Lung (tissue), 17 donors: ENCODE measurements at places on chromosomes 1 and 21.

DNA sequence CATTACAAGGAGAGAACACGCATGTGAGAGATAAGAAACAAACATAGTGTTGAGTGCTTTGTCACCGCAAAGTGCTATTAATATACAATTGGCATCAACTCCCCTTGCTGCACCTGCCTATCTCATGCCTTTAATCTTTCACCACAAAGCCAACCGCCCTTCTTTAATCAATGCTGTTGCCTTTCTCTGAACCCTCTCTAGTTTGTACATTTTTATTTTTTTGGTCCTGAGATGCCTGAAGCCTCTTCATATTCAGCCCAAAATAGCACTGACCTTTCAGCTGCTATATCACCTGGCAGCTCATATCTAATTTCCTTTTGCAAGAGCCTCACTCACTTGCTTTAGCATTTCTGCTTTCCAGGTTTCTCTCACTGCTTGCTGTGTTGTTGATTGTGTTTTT, 504.7 kb downstream of the NUF2 start:
- DNase-seq: no peak

DNA sequence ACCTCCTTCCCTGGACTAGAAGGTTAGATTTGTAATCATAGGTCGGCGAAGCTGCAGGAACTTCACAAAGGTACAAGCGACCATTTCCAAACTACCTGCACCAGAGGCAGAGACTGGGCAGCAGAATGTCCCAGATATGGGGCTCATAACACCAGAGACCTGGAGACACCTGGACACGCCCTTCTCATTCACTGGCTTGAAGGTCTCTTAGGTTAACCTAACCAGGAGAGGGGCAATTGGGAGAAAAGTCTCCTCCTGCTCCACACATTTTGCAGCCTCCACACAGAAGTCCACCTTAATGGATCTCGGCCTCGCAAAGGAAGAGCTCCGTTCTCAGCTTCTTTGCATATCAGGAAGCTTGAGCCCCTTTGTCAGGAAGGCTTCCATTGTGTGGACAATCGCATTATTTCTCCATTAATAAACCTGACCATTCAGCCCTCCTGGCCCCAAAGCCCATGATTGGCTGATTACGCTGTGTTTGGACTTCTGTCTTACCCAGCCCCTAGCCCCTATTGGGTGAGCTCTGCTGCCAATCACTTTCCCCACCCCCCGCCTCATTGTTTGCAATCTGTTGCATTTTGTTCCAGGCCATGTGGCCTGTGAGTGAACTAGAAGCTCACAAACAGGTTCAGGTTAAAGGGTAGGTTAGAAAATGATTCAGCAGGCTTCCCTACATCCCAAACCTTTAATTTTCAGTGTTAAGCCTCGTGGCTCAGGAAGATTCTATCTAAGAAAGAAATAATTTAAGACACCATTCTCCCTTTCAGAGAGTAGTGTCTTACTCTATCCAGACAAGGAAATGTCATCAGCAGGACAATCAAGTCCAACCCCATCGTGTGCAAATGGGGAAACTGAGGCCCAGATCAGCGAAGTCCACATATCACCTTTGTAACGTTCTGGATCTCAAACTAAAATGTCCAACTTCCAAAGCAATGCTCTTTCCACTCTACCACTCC, 2.8 kb downstream of the MYCL start:
- peak; percentile 88 for DNase-seq

- DNase-seq: no peak
Observed at GRCh38 chr1:38030596-38031512, 15.7 kb downstream of the POU3F1 start.

GRCh38 chr1:217138799-217139466, 415.7 kb upstream of the ESRRG start:
- peak; percentile 13 for DNase-seq

- peak; percentile 56 for DNase-seq
Observed at GRCh38 chr1:209349363-209350308, 233.9 kb upstream of the CAMK1G start.

- peak; percentile 61 for DNase-seq
Observed at GRCh38 chr1:11784993-11785769, 20.6 kb downstream of the MTHFR start.

GRCh38 chr1:201739492-201740085, 89.4 kb upstream of the IPO9 start:
- peak; percentile 78 for DNase-seq

DNA sequence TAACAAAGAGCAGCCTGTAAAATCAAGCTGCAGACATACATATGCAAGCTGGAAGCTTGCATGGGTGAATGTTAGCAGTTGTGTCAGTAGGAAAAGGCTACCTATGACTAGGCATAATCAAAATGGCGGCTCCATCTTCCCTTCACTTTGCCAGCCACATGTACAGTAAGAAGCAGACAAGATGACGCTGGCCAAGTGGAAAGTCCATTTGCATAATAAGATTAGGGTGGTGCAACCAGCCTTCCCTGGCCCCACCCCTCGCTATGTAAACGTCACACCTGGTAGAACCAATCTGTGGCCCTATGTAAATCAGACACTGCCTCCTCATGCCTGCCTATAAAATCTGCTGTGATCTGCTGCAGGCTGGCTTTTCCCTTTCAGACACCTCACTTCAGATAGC, 171.9 kb upstream of the USP25 start:
- no peak for DNase-seq

GRCh38 chr1:15640667-15641066, 23.4 kb downstream of the DDI2 start:
- no peak for DNase-seq

- no peak for DNase-seq
Observed at GRCh38 chr1:157230500-157230899, 92.3 kb upstream of the ETV3 start.

DNA sequence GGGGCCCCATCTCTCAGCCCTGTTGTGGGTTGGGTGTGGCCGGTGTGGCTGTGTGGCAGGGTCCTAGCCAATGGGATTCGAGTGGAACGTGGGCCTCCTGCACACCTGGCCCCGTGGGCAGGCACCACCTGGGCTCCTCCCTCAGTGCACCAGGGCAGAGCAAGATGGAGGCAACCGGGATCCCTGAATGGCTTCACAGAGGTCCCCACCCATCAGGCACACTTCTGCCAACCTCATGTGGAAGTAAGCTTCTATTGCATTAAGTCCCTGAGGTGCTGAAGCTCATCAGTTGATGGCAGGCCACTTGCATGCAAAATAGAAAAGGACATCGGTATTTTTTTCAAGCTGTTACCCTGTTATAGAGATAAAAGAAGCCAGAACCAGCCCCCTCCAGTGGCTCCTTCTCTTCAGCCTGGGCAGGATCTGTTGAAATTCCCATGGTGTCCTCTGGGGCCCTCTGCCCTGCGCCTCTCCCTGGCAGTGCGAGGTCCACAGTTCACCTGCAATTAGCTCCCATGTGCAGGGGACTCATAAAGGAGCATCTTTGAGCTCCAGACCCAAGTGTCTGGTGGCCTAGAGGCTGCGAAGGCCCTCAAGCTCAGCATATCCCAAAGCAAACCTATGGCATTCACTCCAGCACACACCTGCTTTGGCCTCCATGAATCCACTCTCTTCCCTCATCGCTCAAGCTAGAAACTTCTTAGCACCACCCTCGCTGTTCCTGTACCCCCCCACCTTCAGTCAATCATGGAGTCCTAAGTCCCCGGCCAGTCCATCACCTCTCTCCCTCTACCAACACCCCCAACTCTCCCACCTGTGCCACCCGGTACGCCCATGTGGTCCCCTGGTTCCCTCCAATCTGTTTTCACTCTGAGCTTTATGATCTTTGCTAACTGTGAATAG, 2.1 kb upstream of the SLC45A1 start:
- DNase-seq: no peak

DNA sequence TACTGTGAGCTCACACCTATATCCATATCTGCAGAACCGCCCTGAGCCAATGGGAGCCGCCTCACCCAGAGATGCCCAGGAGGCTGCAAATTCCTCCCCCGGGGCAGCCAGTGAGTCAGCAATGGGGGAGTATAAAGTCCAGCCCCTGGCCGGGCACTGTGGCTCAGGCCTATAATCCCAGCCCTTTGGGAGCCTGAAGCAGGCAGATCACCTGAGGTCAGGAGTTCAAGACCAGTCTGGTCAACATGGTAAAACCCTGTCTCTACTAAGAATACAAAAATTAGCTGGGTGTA, 5.0 kb upstream of the CLCNKB start:
- DNase-seq: no peak

- no peak for DNase-seq
Observed at GRCh38 chr1:33971913-33972312, 108.0 kb downstream of the HMGB4 start.

DNA sequence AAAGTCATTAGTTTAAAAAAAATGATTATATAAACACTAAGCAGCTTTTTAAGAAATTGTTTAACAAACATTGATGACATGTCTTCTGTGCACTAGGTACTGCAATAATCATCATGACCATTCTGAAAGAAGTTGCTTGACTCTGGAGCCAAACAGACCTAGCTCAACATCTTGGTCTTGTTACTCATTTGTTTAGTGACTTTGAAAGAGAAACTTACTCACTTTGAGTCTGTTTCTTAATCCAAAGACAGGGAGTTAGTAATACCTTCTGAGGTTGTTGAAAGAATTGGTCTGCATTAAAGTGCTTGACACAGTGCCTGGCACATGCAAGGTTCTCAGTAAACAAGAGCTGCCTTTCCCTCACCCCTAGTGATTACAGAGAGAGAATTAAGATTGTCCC, 84.4 kb downstream of the SGIP1 start:
- DNase-seq: no peak

GRCh38 chr1:21509351-21510112, at the start of gene ALPL:
TSS of gene ALPL (plus strand) at chr1:21509423. CDS start at chr1:21554082, 44,659 bp downstream.
- no peak for DNase-seq

DNA sequence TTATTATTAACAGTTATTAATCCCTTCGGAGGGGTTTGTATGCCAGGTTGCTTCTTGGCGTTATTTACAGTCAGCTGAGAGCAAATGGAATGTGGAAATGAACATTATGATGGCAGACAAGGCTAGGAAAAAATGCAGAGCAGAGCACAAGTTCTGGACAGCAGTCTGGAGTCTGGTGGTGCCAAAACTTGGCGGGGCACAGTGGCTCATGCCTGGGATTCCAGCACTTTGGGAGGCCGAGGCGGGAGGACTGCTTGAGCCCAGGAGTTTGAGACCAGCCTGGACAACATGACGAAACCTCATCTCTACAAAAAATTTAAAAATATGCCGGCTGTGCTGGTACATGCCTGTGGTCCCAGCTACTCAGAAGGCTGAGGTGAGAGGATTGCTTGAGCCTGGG, 67.6 kb downstream of the CDC7 start:
- DNase-seq: no peak

GRCh38 chr1:37946703-37947360, at the start of gene INPP5B:
TSS of gene INPP5B (minus strand) at chr1:37947053. CDS start at chr1:37946308, 745 bp downstream.
- peak; percentile 87 for DNase-seq

GRCh38 chr1:10082785-10083479, 50.2 kb downstream of the UBE4B start:
- no peak for DNase-seq

DNA sequence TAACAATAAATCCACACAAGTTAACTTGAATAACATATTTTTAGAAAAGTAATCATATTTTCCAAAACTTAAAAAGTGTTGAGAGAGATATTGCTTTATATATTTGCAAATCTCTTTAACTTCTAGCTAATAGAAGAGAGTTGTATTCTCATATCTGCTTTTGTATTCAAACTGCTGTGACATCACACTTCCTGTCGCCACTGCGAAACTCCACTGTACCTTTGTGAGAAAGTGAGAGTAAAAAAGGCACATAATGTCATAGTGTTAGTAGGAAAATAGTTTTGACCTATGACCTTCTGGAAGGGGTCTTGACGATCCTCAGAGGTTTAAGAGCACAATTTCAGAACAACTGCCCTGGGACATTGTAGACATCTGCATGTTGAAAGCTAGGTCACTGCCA, 21.6 kb downstream of the AK5 start:
- DNase-seq: no peak

GRCh38 chr1:119682141-119682540, 29.6 kb upstream of the PHGDH start:
- DNase-seq: no peak

DNA sequence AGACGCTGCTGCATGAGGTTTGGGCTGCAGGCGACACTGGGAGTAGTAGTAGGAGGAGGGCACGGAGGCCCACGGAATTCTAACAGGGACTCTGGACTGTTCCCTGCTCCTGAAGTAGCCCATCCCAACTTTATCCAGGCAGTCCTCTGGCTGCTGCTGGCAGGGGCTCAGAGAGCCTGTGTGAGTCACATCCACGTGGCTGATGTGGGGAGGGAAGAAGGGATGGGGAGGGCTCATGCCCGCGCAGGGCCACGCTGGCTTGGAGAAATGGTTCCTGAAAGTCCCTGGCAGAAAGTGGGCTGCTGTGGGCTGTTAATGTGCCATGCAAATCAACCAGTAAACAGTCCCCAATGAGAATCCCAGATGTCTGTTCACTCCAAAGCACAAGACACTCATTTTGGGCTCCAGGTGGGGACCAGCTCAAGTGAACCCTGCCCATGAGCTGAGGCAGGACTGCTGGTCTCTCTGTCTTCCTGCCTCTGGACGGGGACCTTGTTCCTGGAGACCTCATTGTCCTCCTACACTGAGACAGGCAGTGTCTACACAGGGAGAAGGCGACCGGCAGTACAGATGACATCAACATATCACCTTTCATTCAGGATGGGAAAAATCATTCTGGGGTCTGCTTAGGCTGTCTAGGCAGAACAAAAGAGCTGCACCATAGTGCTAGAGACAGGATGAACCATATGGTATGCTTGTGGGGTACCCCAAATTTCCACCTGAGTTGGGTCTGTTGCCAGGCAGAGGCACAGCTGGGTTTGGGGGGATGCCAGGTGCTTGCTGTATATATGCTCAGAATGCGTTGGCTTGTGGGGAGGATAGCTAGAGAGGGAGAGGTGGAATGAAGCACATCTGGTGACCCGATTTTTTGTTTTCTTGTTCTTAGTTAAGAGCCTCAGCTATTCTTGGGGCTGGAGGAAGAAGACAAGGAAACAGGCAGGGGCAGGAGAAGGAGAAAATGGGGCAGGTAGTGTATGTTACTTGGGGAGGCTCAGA, 57.9 kb upstream of the FMOD start:
- DNase-seq: peak; percentile 65

- peak; percentile 62 for DNase-seq
Observed at GRCh38 chr21:38954588-38955004, 148.9 kb downstream of the ETS2 start.

DNA sequence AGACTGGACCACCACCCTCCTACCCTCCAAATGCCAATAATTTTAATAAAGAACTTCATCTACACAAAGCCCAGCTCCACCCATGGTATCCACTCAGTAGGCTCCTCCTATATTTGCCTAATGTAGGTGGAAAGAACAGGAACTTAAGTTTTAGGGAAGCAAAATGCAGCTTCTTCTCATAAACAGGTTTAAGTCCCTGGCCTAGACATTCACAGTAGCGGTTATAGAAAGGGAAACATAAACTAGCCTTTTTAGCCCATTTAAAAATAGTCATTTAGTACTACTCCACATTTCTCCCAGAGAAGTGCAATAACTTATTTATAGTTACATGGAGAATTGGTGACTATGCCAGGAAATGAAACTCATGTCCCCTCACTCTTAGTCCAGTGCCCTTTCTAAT, 56.6 kb upstream of the CPLANE2 start:
- no peak for DNase-seq

- no peak for DNase-seq
Observed at GRCh38 chr1:182755632-182756031, 33.9 kb upstream of the NPL start.

GRCh38 chr1:40421431-40422384, 28.6 kb upstream of the ZFP69B start:
- peak; percentile 71 for DNase-seq
